ENCODE measurements at places on chromosomes 12 and 14. TPM values are rescaled to one million over a fixed set of nuclear protein-coding genes. Genes with fewer than 3 reads are reported as not detected.
A peak's percentile ranks its signal among the peaks of the same experiment; 100 is the strongest.

DNA sequence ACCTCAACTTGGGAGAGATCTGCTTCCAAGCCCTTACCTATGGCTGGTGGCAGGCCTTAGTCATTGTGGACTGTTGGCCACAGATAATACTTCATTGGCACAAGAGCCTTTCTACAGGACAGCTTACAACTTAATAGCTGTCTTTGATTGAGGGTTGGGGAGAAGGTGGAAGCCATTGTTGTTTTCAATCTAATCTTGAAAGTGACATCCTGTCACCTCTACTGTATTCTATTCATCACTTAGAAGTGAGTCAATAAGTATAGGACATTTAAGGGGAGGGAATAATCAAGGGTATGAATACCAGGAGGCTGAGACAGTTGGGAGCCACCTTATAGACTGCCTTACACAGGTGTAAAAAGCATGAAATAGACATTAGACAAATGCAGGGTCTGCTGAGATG is 906.3 kb downstream of the NRXN3 start:
- no peaks in the 10 kb centered on the region for H3K4me1 ChIP-seq
- H3K36me3 ChIP-seq, result no peaks in the 10 kb centered on the region
- H3K27me3 ChIP-seq, result no peaks in the 10 kb centered on the region

DNA sequence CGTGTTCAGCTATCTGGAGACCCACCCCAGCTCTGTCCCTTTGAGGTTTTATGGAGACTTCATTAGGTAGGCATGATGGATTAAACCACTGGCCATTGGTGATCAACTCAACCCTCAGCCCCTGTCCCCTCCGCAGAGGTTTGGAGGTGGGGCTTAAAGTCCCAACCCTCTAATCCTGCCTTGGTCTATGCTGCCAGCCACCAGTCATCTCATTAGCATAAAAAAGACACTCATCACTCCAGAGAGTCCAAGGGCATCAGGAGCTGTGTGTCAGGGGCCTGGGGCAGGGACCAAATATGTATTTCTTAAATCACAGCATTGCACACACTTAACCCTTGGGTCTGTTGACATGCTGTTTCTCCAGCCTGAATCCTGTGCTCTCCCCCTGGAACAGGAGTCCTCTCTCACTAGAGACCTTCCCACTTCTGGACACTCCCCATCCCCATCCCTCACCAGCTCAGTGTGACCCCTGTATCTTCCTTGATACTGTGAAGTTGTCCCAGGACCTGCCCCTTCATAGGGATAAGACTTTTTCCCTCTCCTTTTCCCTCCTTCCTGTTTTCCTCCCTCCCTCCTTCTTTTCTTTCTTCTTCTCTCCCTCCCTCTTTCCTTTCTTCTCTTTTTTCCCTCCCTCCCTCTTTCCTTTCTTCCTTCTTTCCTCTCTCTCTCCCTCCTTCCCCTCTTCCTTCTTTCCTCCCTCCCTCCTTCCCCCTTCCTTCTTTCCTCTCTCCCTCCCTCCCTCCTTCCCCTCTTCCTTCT is 54.7 kb upstream of the CLMN start:
- no peaks in the 10 kb centered on the region for H3K36me3 ChIP-seq
- H3K27ac ChIP-seq, result no peak overlapping the region
- no peaks in the 10 kb centered on the region for H3K4me1 ChIP-seq
- peaks cover 22% of the 10 kb centered on the region for H3K27me3 ChIP-seq

GRCh38 chr14:102316338-102316742 is 3.2 kb upstream of the ZNF839 start:
- no peaks in the 10 kb centered on the region for H3K27me3 ChIP-seq
- no peaks in the 10 kb centered on the region for H3K36me3 ChIP-seq

DNA sequence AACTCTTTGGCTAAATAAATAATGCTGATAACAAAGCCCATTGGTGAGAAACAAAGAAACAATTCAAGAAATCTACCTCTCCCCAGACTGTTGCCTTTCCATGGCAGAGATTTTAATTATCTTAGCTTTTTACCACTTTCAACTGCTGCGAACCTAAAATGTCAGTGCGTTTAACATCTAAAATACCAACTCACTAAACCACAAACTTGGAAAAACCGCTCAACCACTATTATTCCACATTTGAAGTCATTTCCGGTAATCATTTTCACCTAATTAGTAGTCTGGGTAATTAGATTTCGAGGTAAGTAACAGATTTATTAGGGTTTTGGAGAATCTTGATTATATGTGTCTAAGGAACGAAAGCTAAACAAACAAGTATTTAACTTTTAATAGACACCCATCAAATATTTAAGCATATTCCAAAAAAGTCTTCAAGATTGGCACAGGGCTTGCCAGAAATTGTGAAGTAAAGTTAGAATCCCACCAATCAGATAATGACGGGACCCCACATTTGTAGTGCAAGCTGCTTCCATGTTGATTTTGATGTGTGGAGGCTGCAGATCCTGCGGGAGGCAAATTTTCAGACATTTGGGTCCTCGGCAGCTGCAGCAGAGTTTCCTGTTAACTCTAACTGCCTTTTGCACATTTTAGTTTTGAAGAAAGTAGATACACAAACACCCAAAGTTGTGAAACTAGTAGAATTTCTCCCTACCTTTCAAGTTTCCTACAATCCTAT is 4.1 kb downstream of the OTX2 start:
- H3K27ac ChIP-seq, result no peak overlapping the region
- no peak overlapping the region for H3K4me3 ChIP-seq
- DNase-seq, result no peak
- H3K27me3 ChIP-seq, result peaks cover 89% of the 10 kb centered on the region
- peaks cover 23% of the 10 kb centered on the region for H3K4me1 ChIP-seq
- peaks cover 10% of the 10 kb centered on the region for H3K36me3 ChIP-seq

GRCh38 chr12:47306130-47306529 is 226.4 kb upstream of the AMIGO2 start:
- peaks cover 75% of the 10 kb centered on the region for H3K4me1 ChIP-seq
- H3K36me3 ChIP-seq, result peaks cover 74% of the 10 kb centered on the region
- peak overlapping the region; percentile 75 for H3K4me3 ChIP-seq
- no peak for DNase-seq
- peak overlapping the region; percentile 95 for H3K27ac ChIP-seq
- H3K27me3 ChIP-seq, result no peaks in the 10 kb centered on the region

GRCh38 chr12:23895792-23896218 is 53.7 kb downstream of the SOX5 start:
- no peak overlapping the region for H3K27ac ChIP-seq
- no peaks in the 10 kb centered on the region for H3K36me3 ChIP-seq
- no peak overlapping the region for H3K4me3 ChIP-seq
- no peaks in the 10 kb centered on the region for H3K4me1 ChIP-seq

GRCh38 chr14:101131451-101131916 is 228.0 kb upstream of the RTL1 start:
- H3K4me3 ChIP-seq, result no peak overlapping the region
- H3K27ac ChIP-seq, result no peak overlapping the region

GRCh38 chr12:28099871-28100270 is 90.4 kb upstream of the CCDC91 start:
- no peak for DNase-seq
- H3K4me3 ChIP-seq, result no peak overlapping the region
- no peaks in the 10 kb centered on the region for H3K36me3 ChIP-seq

DNA sequence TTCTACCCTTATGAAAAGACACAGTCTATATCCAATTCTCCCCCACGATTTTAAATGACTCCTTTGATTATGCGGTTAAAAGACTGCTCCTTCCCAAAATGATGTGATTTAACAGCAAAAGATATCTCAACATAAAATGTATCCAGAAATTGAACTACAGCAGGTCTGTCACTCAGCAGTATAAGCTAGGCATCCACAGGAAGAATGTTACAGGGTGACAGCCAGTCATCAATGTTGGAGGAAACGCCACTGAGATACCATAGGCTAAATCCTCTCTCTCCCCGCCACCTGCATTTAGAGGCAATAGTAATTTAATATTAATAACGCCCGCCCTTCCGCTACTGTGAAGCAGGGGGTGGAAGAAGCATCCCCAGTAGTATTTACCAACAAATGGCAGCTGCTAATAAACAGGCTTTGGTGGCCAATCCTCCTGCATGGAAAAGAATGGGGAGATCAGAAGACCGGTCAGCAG is 613 bp downstream of the RECQL start:
- DNase-seq, result no peak
- no peaks in the 10 kb centered on the region for H3K27me3 ChIP-seq
- peaks cover 34% of the 10 kb centered on the region for H3K36me3 ChIP-seq
- H3K4me1 ChIP-seq, result peaks cover 55% of the 10 kb centered on the region
- H3K4me3 ChIP-seq, result no peak overlapping the region

DNA sequence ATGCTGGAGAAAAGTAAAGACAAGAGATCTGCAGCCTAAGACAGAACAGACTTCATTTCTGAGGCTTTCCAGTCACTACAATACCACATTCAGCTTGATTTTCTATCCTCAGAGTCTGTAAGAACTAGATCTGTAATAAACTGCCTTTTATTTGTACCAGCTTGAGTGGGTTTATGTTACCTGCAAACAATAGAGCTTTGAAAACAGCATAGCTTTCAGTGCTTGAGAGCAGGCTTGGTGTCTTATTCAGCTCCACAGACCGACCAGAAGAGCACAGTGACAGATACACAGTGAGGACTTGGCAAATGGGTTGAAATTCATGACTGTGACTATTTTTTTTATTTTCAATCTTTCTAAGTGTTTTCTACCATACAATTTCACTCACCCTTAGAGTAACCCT is 207.8 kb upstream of the OTX2 start:
- H3K4me3 ChIP-seq, result no peak overlapping the region
- no peak for DNase-seq
- no peaks in the 10 kb centered on the region for H3K4me1 ChIP-seq

- no peak overlapping the region for H3K4me3 ChIP-seq
- H3K27ac ChIP-seq, result no peak overlapping the region
- peaks cover 8% of the 10 kb centered on the region for H3K4me1 ChIP-seq
These were observed 469.6 kb downstream of the RGS6 start for GRCh38 chr14:72401632-72402376.

GRCh38 chr14:99693918-99694317 is 9.8 kb downstream of the CYP46A1 start:
- peaks cover under 1% of the 10 kb centered on the region for H3K4me1 ChIP-seq
- no peak for DNase-seq
- no peak overlapping the region for H3K27ac ChIP-seq
- no peaks in the 10 kb centered on the region for H3K36me3 ChIP-seq
- no peak overlapping the region for H3K4me3 ChIP-seq

GRCh38 chr14:52926953-52927352 is 23.9 kb downstream of the FERMT2 start:
- H3K27ac ChIP-seq, result no peak overlapping the region
- no peaks in the 10 kb centered on the region for H3K4me1 ChIP-seq
- no peak for DNase-seq
- peaks cover 2% of the 10 kb centered on the region for H3K27me3 ChIP-seq

GRCh38 chr14:91963465-91963864 is 16.0 kb upstream of the FBLN5 start:
- peaks cover 3% of the 10 kb centered on the region for H3K36me3 ChIP-seq
- no peak for DNase-seq
- no peaks in the 10 kb centered on the region for H3K27me3 ChIP-seq
- H3K4me3 ChIP-seq, result no peak overlapping the region
- H3K4me1 ChIP-seq, result peaks cover 5% of the 10 kb centered on the region
- H3K27ac ChIP-seq, result no peak overlapping the region

DNA sequence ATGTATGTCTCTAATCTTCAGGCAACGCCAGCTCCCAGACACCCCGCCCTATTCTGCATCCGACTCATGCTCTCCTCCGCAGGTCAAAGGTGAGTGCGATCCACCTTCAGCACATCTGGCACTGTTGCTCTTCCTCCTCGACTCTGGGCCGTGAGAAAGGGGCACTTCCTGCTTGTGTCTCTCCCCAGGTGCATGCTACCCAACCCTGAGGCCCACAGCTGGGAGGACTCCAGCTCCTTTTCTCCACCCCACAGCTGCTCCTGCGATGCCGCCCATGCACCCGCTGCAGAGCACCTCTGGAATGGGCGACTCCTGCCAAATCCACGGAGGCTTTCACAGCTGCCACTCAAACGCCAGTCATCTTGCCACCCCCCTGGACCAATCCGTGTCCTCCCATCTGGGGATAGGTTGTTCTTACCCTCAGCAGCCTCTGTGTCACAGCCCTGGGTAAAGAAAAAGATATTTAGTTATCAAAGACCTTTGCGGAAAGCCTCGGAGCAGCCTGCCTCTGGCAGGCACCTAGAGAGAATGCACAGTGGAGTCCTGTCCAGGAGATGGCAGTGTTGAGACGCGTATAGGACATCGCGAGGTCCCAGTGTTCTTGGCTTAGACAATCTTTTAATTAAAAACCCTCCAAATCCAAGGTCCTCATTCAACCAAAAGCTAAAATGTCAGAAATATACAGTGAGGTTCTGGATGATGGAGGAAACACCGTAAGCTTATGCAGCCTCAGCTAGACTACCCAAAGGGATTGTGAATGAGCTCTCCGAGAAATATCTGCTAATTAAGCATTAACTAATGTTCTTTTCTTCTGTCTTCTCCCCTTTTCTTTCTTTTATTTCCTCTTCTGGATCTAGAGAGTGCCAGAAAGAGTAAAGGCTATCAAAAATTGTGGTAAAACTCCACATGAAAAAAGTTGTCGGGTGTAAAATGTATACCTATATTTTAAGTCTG is 54.3 kb downstream of the MYRFL start:
- peaks cover 19% of the 10 kb centered on the region for H3K27me3 ChIP-seq
- no peak overlapping the region for H3K4me3 ChIP-seq
- peak; percentile 82 for DNase-seq
- no peaks in the 10 kb centered on the region for H3K36me3 ChIP-seq
- H3K27ac ChIP-seq, result no peak overlapping the region

DNA sequence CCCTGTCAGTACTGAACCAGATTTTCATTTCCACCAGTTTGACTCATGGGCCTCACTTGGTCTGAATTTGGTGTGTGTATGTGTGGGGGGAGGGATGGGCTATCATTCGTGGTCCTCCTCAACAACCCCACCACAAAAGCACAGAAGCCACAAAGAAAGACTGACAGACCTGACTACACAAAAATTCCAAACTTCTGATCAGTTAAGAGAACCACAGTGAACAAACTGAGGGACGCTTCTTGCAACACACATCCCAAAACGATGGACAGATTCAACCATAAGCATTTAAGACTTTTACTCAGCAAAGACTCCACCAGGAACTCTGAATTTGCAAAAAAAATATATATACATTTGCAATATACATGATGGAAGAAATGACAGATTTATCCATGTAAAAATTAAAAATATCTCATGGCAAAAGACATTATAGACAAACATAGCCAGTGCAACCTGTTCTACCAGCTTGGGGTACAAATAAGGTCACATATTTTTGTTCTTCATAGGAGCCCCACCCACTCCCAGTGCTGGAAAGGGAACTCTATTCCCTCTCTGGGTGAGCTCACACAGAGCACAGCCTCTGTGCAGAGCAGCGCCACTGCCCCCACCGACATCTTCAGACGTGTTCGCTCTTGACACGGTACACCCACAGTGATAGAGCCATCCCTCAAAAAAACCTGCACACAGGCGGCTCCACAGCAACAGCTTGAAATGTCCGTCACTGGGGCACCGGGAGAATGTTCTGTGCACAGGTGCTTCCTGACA is 49.7 kb downstream of the JAG2 start:
- H3K4me1 ChIP-seq, result no peaks in the 10 kb centered on the region
- no peak overlapping the region for H3K27ac ChIP-seq
- no peak for DNase-seq
- H3K4me3 ChIP-seq, result no peak overlapping the region
- H3K27me3 ChIP-seq, result peaks cover 17% of the 10 kb centered on the region
- H3K36me3 ChIP-seq, result no peaks in the 10 kb centered on the region

AKAP3 gene
- total RNA-seq, result 2.0 TPM

KRT82 gene
- not detected for total RNA-seq

ANO4 gene
- not detected for total RNA-seq

ASCL1 gene
- total RNA-seq, result not detected

ADAMTS20 gene
- not detected for total RNA-seq

IL31 gene
- not detected for total RNA-seq

KLHDC1 gene
- 1.2 TPM for total RNA-seq

METTL25 gene
- total RNA-seq, result 4.6 TPM

LMO3 gene
- total RNA-seq, result not detected

PPFIA2 gene
- total RNA-seq, result not detected

DCN gene
- not detected for total RNA-seq
